ENCODE measurements at places on chromosomes 1 and 21.

DNA sequence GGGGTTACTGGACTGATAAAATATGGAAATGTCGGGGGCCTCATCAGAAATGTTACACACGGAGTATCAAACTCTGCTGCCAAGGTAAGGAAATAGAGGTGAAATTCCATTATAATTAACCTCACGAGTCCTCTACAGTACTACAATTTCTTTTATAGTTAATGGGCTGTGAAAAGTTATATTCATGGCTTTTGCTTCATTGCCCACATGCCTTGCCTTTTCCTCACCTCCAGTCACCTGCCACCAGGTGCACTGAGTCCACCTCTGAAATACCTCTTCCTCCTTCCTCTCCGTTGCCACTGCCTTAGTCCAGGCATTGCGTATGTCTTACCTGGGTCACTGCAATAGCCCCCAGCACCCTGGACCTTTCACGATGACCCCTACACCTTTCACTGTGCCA is 186.9 kb downstream of the VPS13D start:
- DNase-seq = no peak

GRCh38 chr1:99326215-99326949 is 62.1 kb downstream of the PLPPR4 start:
- no peak for DNase-seq

DNA sequence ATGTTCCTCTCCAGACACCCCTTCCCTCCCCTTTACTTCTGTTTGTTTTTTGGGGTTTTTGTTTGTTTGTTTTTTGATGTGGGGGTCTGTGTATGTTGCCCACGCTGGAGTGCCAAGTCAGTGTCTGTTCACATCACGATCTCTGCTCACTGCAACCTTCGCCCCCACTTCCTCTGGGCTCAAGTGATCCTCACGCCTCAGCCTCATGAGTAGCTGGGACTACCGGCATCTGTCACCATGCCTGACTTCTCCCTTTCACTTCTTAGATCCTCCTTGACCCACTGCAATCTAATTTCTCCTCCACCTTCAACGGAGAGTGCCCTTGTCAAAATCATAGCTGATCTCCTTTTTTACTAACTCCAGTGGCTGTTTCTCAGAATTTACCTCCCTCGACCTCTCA is 100.7 kb upstream of the KIF26B start:
- no peak for DNase-seq

- DNase-seq = no peak
These were observed 41.0 kb downstream of the IL12RB2 start for GRCh38 chr1:67348586-67349252.

DNA sequence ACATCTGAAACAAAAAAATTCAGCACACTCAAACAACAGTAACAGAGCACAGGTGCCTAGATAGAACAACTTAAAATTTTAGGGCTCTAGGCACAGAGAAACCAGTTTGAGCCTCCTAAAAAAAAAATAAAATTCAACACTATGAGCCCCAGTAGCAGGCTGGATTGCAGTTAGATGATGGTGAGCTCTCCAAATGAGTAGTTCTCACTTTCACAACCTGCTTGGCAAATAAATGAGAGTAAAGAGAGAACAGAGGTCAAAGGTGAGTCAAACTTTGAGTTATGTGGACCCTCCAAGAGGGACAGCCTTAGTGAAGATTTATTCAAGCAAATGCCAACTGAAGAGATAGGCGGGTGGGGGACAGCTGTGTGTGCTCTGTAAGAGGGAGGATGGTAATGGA is 3.6 kb downstream of the BEND5 start:
- no peak for DNase-seq

GRCh38 chr1:76303340-76303717 is 228.8 kb downstream of the ST6GALNAC3 start:
- DNase-seq = no peak

DNA sequence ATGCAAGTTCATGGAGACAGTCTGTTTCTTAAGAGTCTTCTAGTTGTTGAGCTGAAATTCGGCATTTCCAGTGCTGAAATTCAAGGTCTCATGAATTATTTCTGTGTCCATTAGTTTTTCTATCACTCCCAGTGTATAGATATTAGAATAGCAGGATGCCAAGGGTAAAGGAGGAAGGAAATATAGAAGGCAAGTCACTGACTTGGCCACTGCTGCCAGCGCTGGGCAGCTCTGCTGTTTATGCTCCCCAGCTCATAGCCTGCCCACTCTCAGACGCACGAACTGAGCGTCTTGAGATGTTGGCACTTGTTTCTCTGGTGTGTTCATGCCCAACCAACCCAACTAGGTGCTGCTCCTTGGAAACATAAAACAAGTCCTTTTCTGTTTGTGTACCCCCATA is 110.1 kb downstream of the SLC45A1 start:
- no peak for DNase-seq

GRCh38 chr1:85148524-85149250 is 52.1 kb downstream of the SYDE2 start:
- DNase-seq = peak; percentile 47

DNA sequence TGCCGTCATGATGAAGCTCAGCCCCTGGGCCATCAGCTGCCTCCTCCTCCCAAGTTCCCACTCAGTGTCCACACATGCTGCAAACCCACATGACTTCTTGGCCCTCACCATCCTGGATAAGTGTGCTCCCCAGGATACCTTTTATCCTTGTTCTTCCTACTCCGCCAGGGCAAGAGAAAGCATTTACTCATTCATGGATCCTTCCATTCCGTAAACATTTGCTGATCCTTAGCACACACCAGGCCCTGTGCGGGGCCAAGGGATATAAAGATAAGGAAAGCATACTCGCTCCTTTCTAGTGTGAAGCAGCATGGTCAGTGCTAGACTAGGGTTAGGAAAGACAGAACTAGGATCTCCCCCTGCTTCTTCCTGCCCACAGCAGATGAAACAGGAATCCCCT is 122.1 kb upstream of the HMGB4 start:
- DNase-seq = no peak

DNA sequence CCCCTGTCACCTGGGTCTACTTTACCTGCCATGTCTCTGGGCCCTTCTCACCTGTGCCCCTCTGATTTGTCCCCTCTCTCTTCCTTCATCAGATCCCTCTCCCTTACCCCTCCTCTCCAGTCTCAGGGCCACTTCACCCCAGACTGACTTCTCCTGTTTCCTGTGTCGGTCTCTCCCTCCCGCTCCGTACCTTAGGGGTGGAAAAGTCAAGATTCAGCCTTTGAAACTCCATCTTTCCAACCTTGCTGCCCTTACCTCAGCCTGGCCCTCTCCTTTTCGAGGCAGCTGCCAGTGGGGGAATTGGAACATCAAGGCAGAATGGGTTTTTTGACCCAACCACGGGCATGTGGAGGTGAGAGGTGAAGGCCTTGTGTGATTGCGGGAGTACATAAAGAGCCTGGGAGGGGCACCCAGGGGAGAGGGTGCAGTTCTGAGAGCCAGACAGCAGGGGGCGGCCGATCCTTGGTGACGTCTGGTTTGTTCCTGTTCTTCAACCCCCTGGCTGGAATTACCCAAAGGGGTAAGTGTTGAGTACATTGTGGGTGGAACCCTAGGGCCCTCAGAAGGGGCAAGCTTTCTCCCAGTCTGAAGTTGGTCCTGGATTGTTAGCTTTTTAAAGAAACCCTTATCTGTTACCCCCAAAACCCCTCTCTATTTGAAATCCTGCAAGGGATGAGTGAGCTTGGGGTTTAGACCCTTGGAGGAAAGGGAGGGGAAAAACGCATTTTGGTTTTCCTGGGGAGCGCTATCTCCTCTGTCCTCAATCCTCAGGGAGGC is 12.3 kb upstream of the DMBX1 start:
- DNase-seq = peak; percentile 90

- no peak for DNase-seq
These were observed 18.9 kb downstream of the SHISAL2A start for GRCh38 chr1:52651904-52652303.

Measured in GM13976 (cell line).